ENCODE measurements at places on chromosomes 3 and 15. TPM values are rescaled to one million over a fixed set of nuclear protein-coding genes. Genes with fewer than 3 reads are reported as not detected.

The LRRC31 gene
- total RNA-seq: not detected

The INSYN1 gene
- 2.1 TPM for total RNA-seq

The C2CD4A gene
- not detected for total RNA-seq

The IQCF5 gene
- not detected for total RNA-seq

The SLC12A1 gene
- not detected for total RNA-seq
